MCF 10A (cell line): ENCODE measurements at places on chromosomes 11 and 22. TPM values are rescaled to one million over a fixed set of nuclear protein-coding genes. Genes with fewer than 3 reads are reported as not detected.

Gene NR1H3
- total RNA-seq, result 17.8 and 20.0 TPM in 2 replicates

Gene ZNF215
- total RNA-seq, result 9.2 and 11.1 TPM in 2 replicates

Gene OR51B5
- not detected in 2 replicates for total RNA-seq

Gene UBQLN3
- not detected in 2 replicates for total RNA-seq

Gene FOLR3
- total RNA-seq, result 2.0 and 2.6 TPM in 2 replicates

Gene NLRP6
- not detected in 2 replicates for total RNA-seq

Gene DDX10
- 94.4 and 113 TPM in 2 replicates for total RNA-seq

Gene MS4A8
- not detected in 2 replicates for total RNA-seq

Gene APOBEC3C
- total RNA-seq, result 24.8 and 30.1 TPM in 2 replicates

Gene MED15
- total RNA-seq, result 122 TPM in 2 replicates

Gene OSBP2
- total RNA-seq, result 276 and 338 TPM in 2 replicates

Gene KCNJ5
- total RNA-seq, result not detected in 2 replicates

Gene UPK3A
- not detected in 2 replicates for total RNA-seq

Gene SEPTIN5
- 2.0 and 3.5 TPM in 2 replicates for total RNA-seq

Gene OR8G1
- not detected in 2 replicates for total RNA-seq

Gene DEFB131B
- total RNA-seq, result not detected in 2 replicates

Gene VPREB3
- total RNA-seq, result not detected in 2 replicates

Gene SLC5A4
- not detected in 2 replicates for total RNA-seq

Gene MYBPC3
- not detected in 2 replicates for total RNA-seq

Gene TBX1
- total RNA-seq, result not detected in 2 replicates

Gene HTR3A
- total RNA-seq, result not detected in 2 replicates

Gene MN1
- 3.9 and 5.7 TPM in 2 replicates for total RNA-seq

Gene CASP4
- 93.6 and 98.8 TPM in 2 replicates for total RNA-seq

Gene DUSP18
- total RNA-seq, result 5.6 and 6.5 TPM in 2 replicates

Gene MEI1
- total RNA-seq, result not detected in 2 replicates

Gene MPEG1
- not detected in 2 replicates for total RNA-seq

Gene RIMBP3B
- total RNA-seq, result not detected in 2 replicates

Gene UCP2
- total RNA-seq, result not detected in 2 replicates

Gene RNF215
- 18.4 and 19.6 TPM in 2 replicates for total RNA-seq

Gene POU2AF3
- total RNA-seq, result not detected in 2 replicates

Gene GRK3
- total RNA-seq, result 6.5 and 7.9 TPM in 2 replicates

Gene CASP12
- not detected in 2 replicates for total RNA-seq
